Activated naive CD4-positive, alpha-beta T cell treated with anti-CD3 and anti-CD28 coated beads, Interleukin-2, amount 50 U/mL, for 72 hours (primary cell): ENCODE measurements at places on chromosomes 7 and 10. TPM values are rescaled to one million over a fixed set of nuclear protein-coding genes. Genes with fewer than 3 reads are reported as not detected.
A peak's percentile ranks its signal among the peaks of the same experiment; 100 is the strongest.

LIPF gene
- not detected for total RNA-seq

INSIG1 gene
- 94.0 TPM for total RNA-seq

PTN gene
- not detected for total RNA-seq

RNF32 gene
- total RNA-seq, result 1.8 TPM

MPP7 gene
- total RNA-seq, result 13.2 TPM

SUGCT gene
- 1.1 TPM for total RNA-seq

- DNase-seq, result no peak
Measured at GRCh38 chr7:17651863-17652385, 288.4 kb downstream of the SNX13 start.

GRCh38 chr10:96610817-96611216, 24.0 kb upstream of the TM9SF3 start:
- no peak for DNase-seq

- DNase-seq, result no peak
Measured at GRCh38 chr7:158323741-158324396, 263.8 kb downstream of the PTPRN2 start.

GRCh38 chr7:135827391-135827790, 78.8 kb upstream of the FAM180A start:
- no peak for DNase-seq

DNA sequence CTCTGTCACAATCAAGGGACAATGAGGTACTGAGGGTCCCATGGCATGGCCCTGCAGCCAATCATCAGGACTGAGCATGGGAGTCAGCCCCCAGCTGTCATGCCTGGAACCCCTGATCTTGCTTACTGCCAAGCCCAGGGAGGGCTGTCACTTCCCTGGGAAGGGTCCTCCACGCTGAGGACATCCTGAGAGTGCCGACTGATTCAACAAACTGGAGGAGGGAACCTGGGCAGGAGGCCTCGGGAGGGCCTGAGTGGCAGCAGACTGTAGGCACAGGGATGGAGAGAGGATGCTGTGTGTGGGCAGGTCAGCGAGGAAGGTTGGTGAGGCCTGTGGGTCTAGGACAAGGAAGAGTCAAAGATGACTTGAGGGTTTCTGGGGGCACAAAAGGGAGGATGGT, 154.3 kb downstream of the ZNF248 start:
- no peak for DNase-seq

GRCh38 chr10:640673-641045, 48.8 kb downstream of the DIP2C start:
- DNase-seq, result no peak

- DNase-seq, result no peak
Measured at GRCh38 chr7:37924491-37925041, 4.1 kb downstream of the EPDR1 start.

- DNase-seq, result no peak
Measured at GRCh38 chr10:6950133-6950532, 370.1 kb upstream of the PRKCQ start.

- DNase-seq, result no peak
Measured at GRCh38 chr10:62277971-62278370, 9.3 kb upstream of the RTKN2 start.

GRCh38 chr10:6542999-6543430, 37.1 kb downstream of the PRKCQ start:
- DNase-seq, result peak; percentile 44

DNA sequence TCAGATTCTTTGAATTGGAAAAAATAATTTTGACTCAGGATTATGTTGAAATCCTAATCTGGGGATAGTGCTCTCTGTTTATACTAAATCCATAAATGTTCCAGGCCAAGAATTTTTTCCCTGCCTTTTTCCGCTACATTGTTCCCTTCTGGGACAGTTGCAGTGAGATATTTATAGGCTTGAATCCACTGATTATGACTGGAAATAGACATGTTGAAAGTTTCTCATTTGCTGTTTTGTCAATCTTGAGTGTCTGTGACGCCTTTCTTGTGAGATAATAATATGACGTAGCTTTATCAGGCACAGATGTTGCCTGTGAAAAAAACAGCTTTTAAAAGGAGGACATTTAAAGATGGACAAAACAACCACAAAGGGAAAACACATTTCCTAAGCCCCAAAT, 155.9 kb downstream of the ARID5B start:
- no peak for DNase-seq

DNA sequence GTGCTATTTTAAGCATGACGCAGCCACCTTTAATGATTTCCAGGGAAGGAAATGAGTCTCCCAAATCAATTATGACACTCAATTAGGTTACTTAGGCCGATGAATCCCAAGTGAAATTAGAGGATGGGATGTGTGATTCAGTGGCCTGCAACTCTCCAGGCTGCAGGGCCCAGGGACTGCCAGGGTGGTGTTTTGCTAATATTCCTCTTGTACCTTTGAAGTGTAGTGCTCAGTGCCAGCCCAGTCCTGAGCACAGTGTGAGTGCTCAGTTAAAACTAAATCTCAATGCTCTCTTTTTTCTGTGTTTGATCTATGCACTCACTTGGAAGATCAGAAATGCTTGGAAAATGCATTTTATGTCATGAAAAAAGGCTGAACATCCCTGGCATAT, 51.6 kb downstream of the SEM1 start:
- no peak for DNase-seq

DNA sequence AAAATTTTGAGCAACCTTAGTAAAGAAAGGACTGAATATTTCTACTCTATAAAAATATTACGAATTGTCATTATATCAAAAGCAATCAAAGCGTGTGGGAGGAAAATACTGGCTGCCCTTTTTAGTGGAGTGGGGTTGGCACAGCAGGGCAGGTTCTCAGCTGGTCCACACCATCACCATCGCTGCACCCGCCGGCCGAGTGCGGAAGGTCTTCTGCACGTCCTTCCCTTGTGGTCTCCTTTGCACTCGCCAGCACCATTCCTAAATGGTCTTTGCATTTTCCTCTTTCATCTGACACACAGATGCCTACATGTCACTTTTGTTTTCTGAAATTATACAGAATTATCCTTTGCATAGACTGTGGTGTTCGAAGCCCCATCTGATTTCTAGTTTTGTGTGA, 116.6 kb upstream of the LANCL2 start:
- DNase-seq, result no peak

DNA sequence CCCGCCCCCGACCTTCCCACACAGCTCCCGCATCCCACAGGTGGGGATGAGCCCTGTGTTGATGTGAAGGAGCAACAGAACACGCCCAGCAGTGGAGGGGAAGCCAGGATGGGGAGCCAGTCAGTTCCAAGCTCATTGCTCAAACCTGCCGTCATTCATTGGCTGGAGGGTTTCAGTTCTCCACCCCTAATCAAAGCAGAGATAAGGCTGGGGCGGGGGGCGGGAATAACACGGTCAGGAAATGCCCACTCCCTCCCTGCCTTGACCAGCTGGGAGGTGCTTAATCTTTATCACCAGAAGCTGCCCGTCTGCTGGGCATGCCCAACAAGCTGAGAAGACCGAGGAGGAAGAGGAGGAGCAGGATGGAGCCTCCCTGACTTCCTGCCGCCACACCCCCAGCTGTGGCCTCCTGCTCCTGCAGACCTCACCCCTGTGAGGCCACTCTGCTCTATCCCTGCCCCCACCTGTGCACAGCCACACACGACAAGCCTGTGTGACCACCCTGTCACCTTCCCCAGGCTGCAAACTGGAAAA, 265.1 kb downstream of the ZEB1 start:
- no peak for DNase-seq

GRCh38 chr7:80511964-80512363, at the start of gene GNAT3:
Gene GNAT3, minus strand, starts transcription at chr7:80512064. Its CDS starts 138 bp downstream, at chr7:80511926.
- DNase-seq, result no peak

GRCh38 chr10:93816123-93816747, 58.5 kb downstream of the LGI1 start:
- DNase-seq, result no peak

GRCh38 chr7:15559416-15559928, 2.3 kb downstream of the AGMO start:
- no peak for DNase-seq

- DNase-seq, result no peak
Measured at GRCh38 chr10:62116896-62117295, 151.7 kb downstream of the RTKN2 start.

DNA sequence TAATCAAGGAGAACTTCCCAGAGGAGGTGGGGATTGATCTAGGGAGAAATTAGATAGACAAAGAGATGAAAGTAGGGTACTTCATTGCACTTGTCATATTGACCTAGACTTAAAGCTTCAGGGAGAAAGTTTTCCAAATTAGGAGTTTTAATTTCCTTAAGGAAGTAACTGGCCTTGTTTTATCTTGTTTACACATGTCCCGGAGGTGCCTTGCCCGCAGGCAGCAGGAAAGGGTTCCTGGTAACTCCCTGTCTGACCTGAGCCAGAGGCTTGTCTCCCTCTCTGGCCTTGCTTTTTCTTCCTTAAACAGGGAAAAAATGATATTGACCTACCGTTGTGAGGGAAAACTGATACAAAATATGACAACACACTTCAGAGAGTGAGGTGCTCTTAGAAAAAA, 181.6 kb downstream of the EVX1 start:
- no peak for DNase-seq

GRCh38 chr10:44243851-44244510, 140.9 kb downstream of the CXCL12 start:
- no peak for DNase-seq

GRCh38 chr10:105963334-105963884, 1201.1 kb downstream of the SORCS1 start:
- no peak for DNase-seq

DNA sequence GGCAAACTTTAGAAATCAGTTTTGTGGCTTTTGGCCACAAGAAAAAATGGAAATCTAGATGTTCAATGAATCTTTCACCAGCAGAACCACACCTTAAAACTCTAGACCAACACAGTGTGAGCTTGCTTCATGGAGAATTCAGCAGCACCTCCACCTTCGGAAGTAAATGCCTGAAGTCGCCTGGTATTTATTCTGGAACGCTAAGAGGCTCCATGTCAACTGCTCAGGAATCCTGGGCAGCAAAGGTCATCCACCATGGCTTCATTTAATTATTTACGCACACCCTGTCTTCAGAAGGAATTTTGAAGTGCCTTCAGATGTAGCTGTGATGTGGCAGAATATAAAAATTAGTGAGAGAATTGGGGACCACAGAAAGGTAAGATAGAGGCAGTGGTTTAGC, 167.7 kb downstream of the GFRA1 start:
- DNase-seq, result no peak
